ENCODE measurements at places on chromosomes 5 and 9.

- DNase-seq: no peak
Measured at GRCh38 chr5:98076501-98076900, 697.0 kb upstream of the RGMB start.

DNA sequence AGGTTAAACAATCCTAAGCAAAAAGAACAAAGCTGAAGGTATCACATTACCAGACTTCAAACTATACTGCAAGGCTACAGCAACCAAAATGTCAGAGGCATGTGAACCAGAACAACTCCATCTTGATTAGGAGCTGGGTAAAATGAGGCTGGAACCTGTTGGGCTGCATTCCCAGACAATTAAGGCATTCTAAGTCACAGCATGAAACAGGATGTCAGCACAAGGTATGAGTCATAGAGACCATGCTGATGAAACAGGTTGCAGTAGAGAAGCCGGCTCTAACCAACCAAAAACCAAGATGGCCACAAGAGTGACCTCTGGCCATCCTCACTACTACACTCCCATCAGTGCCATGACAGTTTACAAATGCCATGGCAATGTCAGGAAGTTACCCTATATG lies 252.0 kb downstream of the RASEF start:
- DNase-seq: no peak

GRCh38 chr5:154287136-154287535 lies 96.6 kb downstream of the GALNT10 start:
- DNase-seq: no peak

DNA sequence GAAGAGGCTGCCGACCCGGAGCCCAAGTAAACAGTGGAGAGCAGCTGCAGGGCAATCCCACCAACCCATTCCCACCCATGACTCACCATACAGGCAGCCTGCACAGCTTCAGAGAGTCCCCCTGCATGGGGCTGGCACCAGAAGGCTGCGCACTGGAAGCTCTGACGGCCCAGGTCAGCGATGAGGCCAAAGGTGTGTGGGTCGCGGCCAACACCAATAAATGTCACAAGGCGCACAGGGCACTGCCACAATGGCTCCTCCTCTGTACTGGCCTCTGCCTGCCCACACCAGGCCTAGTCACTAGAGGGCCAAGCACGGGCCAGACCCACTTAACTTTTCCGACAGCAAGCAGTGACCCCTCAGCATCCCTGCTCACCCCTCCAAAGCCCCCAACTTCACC lies 3.0 kb upstream of the SRA1 start:
- no peak for DNase-seq

- no peak for DNase-seq
Measured at GRCh38 chr9:122382901-122383850, 12.4 kb downstream of the PTGS1 start.

- no peak for DNase-seq
Measured at GRCh38 chr9:14301583-14302021, 12.3 kb downstream of the NFIB start.

- DNase-seq: no peak
Measured at GRCh38 chr9:137158625-137159024, 11.2 kb downstream of the LRRC26 start.

DNA sequence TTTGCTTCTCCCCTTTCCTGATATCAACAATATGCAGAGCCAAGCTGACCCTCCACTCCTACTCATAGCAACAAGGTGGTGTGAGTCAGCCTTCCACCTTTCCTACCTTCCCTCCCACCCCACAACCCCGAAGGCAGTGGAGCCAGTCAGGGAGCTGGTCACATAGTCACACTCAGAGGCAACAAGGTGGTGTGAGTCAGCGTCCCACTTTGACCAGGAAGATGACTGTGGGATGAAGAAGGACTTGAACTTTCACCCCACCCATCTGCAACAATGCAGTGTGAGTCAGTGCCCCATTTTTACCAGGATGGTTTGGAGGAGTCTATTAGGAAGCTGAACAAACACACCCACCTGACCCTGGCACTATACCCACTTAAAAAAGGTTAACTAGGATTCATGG lies 30.1 kb upstream of the ZNF782 start:
- no peak for DNase-seq

GRCh38 chr5:25056836-25057235 lies 412.1 kb upstream of the CDH10 start:
- DNase-seq: no peak

GRCh38 chr5:146902471-146902870 lies 23.9 kb upstream of the PPP2R2B start:
- DNase-seq: no peak

DNA sequence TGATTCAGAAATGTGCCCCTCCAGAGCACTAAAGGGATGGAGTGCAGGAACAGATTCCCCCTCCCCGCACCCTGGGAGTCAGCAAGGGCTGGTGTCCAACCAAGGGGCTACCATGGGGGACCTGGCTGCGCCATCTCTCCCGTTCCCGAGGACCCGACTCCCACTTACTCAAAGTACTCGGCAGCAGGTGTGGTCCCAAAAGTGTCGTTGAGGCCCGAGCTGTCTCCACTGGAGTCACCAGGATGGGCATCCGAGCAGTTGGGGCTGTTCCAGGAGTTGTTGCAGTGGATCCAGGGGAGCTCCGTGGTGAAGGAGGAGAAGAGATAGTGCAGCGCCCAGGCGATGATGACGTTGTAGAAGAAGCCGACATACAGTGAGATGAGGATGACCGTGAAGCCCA lies 12.9 kb downstream of the SLC6A3 start:
- DNase-seq: no peak

DNA sequence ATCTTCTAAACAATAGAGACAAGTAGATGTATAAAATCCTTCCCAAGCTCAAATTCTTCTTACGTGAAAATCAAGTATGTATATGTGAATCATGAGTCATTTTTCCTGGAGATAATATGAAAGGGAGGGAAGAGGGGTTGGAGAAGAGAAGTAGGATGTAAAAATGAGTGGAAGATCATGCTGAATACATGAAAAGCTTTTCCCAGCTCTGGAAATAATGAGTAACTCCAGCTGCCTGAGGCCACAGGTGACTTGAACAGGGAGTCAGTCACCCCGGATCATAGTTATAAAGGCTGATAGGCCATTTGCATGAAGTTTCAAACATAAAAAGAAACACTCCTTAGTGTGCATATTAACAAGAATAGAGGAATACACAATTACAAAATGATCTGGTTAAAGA lies 486.7 kb downstream of the EFNA5 start:
- no peak for DNase-seq

DNA sequence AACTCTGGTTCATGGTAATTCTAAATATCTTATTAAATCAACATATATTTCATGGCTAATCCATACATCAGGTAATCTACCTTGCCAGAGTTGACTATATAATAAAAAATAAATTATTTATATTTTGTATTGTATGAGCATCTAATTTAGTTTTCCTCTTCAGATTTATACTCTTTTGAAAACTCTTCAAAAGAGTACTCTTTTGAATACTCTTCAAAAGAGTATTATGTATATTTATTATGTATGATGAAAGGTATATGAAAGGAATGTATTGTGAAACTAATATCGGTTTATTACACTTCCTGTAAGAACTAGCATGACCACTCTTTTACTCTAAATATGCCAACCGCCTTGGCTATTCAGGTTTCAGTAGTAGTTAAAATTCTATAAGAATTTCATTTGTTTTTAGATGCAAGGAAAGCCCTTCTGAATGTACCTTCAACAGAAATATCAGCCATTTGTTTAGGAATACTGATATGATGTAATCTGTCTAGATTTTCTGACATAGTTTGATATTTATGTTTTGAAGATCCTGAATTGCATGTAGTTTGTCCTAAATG lies 178.7 kb downstream of the WDR70 start:
- no peak for DNase-seq

- DNase-seq: no peak
Measured at GRCh38 chr5:67453111-67453905, 256.7 kb upstream of the CD180 start.

- no peak for DNase-seq
Measured at GRCh38 chr5:163506726-163507125, 1.3 kb downstream of the MAT2B start.

GRCh38 chr9:88280816-88281382 lies 107.3 kb upstream of the SPIN1 start:
- no peak for DNase-seq

GRCh38 chr5:108728566-108729241 lies 19.0 kb upstream of the FER start:
- DNase-seq: no peak

DNA sequence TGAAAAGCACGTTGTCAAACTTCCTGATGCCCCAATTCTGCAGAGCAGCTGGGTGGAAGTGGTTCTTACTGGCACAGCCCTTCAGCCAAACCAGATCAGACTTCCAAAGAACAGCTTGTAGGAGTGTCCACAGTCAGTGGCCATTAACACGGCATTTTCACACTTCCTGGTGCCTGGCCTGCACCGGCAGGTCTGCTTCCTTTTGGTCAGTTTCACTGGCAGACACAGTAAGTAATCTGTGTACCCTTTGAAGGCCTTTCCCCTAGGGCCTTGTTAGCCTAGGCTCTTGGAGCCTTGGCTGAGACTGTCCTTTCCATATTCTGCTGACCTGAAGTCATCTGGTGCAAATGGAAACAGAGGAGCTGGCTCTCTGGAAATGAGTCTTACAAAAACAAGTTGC lies 297.5 kb upstream of the TNC start:
- no peak for DNase-seq

GRCh38 chr9:114155995-114156656 lies 789 bp downstream of the COL27A1 start:
- DNase-seq: no peak

GRCh38 chr9:34887841-34888240 lies 70.2 kb upstream of the PHF24 start:
- DNase-seq: no peak

GRCh38 chr5:176810081-176810597 lies at the start of gene UNC5A:
Gene UNC5A, plus strand, starts transcription at chr5:176810559. Its CDS starts 192 bp downstream, at chr5:176810751.
- DNase-seq: no peak

DNA sequence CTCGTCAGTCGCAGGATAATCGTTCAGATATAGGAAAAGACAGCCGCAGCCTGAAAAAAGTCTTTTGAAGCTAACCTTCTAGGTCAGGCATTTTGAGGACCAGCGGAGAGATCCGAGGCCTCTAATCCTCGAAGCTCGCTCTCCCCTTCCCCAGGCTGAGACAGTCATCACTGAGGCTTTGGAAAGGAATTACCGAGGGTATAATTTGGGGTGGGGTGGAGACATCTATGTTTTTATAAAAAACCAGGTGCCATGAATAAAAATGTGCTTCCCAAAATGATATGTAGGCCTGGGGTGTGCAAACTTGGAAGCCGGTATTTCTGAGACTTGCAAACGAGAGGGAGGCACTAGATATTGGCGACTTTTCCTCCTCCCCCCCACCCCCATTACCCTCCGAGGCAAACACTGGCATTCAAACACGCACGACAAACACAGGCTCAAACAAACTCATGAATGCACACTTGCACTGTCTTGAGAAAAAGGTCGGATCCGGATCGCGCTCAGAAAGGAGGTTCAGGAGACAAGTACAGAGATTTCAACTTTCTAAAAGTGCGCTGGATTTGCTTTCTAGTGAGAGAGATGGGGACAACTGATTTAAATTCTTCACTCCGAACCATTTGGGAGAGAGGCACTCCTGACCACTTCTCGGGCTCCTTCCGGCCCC lies 935 bp upstream of the MSX2 start:
- no peak for DNase-seq

DNA sequence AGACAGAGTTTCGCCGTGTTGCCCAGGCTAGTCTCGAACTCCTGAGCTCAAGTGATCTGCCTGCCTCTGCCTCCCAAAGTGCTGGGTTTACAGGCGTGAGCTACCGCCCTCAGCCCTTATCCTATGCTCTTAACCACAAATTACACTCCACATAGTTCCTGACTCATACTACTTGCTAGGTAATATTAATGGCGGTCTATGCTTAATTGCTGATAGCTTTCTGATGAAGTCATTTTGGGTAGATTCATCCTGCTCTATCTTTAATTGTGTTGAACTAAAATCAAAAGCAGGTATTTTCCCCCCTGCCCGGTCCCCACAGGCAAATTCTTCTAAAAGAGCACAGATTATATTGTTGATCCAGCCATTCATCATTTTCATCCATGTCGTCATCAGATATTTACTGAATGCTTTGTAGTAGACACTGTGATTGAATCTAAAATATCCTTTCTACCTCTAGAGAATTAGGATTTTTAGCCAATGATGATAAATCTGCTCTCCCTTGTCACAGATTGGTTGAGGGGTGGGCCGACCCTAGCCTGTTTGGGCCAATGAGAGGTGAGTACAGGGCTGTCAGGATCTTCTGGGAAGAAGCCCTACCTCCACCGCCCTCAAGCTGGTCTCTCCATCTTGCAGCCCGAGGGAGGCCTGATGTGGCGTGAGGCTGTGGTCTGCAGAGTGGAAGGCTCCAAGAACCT lies 144.8 kb downstream of the NR3C1 start:
- no peak for DNase-seq

- no peak for DNase-seq
Measured at GRCh38 chr5:171615705-171616640, 169.6 kb upstream of the SMIM23 start.

DNA sequence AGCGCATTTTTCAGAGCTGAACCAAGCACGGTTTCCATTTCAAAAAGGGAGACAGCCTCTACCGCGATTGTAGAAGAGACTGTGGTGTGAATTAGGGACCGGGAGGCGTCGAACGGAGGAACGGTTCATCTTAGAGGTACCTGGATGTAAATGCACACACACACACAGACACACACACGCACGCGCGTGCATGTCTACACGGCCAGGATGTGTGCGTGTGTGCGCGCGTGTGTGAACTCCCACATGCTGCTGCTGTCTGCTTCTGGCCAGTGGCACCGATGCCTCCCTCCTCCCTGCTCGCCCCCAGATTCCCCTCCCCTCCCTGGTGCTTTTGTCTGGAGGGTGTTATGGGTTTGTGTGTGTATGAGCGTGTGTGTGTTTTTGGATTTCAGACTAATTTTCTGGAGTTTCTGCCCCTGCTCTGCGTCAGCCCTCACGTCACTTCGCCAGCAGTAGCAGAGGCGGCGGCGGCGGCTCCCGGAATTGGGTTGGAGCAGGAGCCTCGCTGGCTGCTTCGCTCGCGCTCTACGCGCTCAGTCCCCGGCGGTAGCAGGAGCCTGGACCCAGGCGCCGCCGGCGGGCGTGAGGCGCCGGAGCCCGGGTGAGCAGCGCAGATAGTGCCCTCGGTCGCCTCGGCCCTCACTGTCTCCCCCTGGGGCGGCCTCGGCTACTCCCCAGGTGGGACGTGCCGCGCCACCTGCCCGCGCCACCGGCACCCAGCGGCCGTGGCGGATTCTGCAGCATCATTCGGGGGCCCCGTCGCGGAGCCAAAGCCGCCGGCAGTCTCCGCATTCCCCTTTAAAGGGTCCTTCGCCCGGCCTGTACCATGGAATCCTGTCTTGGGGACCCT lies at the start of gene NTRK2:
Gene NTRK2 (plus strand): TSS at position 442 of the 850 bp plus-strand sequence. CDS start 1,020 bp downstream, outside the sequence.
- DNase-seq: peak; percentile 8

GRCh38 chr9:76419782-76420380 lies 25.7 kb upstream of the RFK start:
- no peak for DNase-seq

All from NCI-H1417 treated with DMSO at 0.1 percent for 48 hours (cell line).